ENCODE measurements at places on chromosomes 3 and 15. TPM values are rescaled to one million over a fixed set of nuclear protein-coding genes. Genes with fewer than 3 reads are reported as not detected.

Gene TMEM45A
- 18.8 TPM for total RNA-seq

Gene GUCA1C
- total RNA-seq, result not detected

Gene ABI3BP
- total RNA-seq, result 1.7 TPM

Gene SLC51A
- 0.24 TPM for total RNA-seq

Gene NUP210
- 2.9 TPM for total RNA-seq

Gene TMEM41A
- 20.7 TPM for total RNA-seq

Gene FGD5
- under 0.01 TPM for total RNA-seq

Gene ACTRT3
- 1.9 TPM for total RNA-seq

Gene ROBO2
- 0.21 TPM for total RNA-seq

Gene MTFMT
- total RNA-seq, result 24.6 TPM

Gene ISG20
- total RNA-seq, result 38.6 TPM

Gene LYZL4
- total RNA-seq, result not detected

Gene CFAP44
- total RNA-seq, result 1.7 TPM

Gene EPHA6
- not detected for total RNA-seq

Gene SOX14
- not detected for total RNA-seq

Gene LRRC31
- total RNA-seq, result 0.24 TPM

Gene RTP4
- not detected for total RNA-seq

Gene ANKRD34C
- not detected for total RNA-seq

Gene ADAMTS17
- 1.7 TPM for total RNA-seq

Gene KCNMB2
- not detected for total RNA-seq

Gene GPR62
- not detected for total RNA-seq

Gene SPRED1
- total RNA-seq, result 17.7 TPM

Gene MTHFS
- total RNA-seq, result 21.3 TPM

Gene KY
- total RNA-seq, result not detected

Gene SI
- total RNA-seq, result not detected

Gene ANKUB1
- total RNA-seq, result 1.3 TPM

Gene PRSS50
- not detected for total RNA-seq

Gene SERPINI2
- not detected for total RNA-seq

Gene CHRNA5
- total RNA-seq, result 2.6 TPM

Gene GMNC
- total RNA-seq, result not detected

Gene GPD1L
- 23.4 TPM for total RNA-seq

Gene KIF15
- 2.4 TPM for total RNA-seq

Gene ALG3
- total RNA-seq, result 50.3 TPM

Gene PLSCR5
- not detected for total RNA-seq

Gene TTC23
- total RNA-seq, result 16.2 TPM

Gene UNC45A
- 93.3 TPM for total RNA-seq

Gene GOLGA6L7
- not detected for total RNA-seq

Gene INKA1
- 22.2 TPM for total RNA-seq

Gene CIDEC
- total RNA-seq, result not detected

Gene COPB2
- 136 TPM for total RNA-seq
